NCI-H524 (cell line): ENCODE measurements at places on chromosomes 6 and 20.
A peak's percentile ranks its signal among the peaks of the same experiment; 100 is the strongest.

DNA sequence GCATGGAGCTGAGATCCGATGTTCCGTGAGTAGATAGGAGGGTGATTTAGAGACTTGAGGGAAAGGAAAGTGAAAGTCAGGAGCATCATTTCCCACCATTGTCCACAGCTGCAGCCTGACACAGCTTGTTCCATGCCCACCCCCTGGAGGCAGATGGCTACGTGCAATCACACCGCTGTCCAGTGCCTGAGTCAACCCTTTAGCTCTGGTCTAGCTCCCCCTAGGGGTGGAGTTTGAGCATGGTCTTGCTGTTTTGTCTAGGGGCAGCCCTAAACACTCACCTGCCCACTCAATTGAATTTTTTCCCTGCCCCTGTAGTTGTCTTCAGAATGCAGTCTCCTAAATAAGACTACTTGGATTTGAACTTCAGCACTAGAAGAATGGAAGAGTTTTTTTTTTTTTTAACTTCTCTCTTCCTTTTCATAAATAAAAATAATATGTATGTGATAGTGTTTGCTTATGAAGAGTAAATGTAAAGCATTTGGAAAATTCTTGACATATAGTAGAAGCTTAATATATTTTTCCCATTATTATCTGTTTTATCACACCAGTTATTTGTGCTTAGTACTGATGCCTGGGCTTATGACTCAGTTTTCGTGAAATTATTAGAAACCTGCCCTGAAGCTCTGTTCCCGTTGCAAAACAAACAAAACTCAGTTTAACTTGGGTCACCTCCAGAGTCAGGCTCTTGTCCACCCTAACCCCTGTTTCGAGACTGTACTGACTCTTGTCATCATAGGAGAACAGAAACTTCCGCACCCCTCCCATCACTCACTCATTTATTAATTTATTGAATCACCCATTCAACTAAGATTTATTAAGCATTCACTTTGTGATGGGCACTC lies 814.8 kb downstream of the MAFB start:
- DNase-seq, result peak; percentile 89

DNA sequence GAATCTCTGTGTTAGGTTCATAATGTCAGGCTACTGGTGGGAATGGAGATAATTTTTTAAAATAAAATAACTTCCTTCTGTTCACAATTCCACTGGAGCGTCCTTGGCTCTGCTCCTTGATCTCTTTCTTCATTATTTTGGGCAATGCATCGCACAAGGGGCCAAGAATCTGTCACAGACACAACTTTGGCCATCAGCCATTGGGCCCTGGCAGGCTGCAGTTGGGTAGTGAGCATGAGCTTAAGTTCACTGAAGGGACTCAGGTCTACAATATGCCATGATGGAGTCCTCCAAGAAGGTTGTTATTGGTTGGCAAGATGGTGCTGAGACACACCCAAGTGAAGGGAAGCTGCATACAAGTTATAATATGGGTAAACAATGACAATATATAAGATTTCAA lies 40.0 kb downstream of the CYP39A1 start:
- no peak for DNase-seq

GRCh38 chr20:10812759-10813327 lies 139.0 kb upstream of the JAG1 start:
- DNase-seq, result no peak

DNA sequence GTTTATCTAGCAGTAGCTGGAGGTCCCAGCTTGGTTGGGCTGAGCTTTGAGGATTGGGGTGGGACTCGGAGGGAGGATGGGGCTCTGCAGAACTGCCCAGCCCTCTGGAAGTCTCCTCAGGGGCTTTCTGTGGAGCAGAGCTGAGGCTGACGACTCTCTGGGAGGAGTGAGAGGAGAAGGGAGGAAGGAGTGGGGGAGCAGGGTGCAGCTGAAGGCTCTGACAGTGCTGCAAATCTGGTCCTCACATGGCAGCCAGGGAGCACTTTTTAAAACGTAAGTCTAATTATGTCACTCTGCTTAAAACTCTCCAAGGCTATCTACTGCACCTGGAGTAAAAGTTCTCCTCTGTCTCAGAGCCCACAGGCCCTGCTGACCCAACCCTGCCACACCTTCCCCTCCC lies 32.4 kb downstream of the GRM4 start:
- DNase-seq, result no peak

- no peak for DNase-seq
Observed at GRCh38 chr6:107354451-107354850, 104.9 kb downstream of the PDSS2 start.

- DNase-seq, result no peak
Observed at GRCh38 chr20:48839154-48839917, 11.5 kb upstream of the PREX1 start.

DNA sequence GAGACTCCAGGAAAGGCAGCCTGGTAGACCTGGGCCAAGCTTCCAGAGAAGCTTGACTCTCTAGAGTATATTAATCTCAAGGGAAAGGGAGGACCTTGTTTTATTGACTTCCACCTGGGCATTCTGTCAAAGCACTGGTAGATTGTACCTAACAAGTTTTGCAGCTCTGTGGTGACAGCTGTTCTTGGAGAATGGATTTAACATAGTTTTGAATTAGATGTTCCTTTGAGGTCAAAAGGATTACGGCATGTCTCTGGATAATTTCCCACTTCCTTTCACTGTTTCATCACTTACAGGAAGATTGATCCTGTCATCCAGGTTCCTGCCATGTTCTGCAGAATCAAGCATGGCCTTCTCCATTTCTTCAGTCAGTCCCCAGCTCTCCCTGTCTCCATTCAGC lies 246.0 kb downstream of the PHACTR1 start:
- DNase-seq, result no peak

DNA sequence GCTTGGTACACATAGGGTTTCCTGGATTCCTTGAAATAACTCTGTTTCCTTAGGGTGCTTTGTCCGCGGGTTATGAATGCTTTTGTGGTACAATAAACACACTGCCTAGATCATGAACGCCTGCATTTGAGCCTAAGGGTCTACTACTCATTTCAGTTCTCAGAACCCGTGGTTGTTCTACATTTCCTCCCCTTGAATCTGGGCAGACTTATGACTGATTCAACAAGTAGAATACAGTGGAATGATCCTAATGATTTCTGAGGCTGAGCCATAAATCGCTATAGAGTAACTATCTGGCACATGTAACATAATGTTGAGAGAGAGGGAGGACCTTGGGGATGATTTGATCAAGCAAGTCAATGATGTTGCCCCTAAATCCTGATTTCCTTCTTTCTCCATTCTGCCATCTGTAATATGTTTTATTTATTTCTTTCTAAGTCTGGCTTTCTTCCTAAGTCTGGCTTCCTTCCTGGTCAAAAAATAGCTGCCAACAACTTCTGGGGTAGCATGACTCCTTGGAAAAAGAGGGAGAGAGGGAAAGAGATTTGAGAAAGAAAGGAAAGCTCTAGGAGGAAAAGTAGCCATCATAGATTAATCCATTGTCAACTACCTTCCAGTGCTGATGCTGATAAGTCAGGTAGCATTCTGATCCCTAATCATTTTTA lies 23.0 kb downstream of the ABRACL start:
- DNase-seq, result no peak

DNA sequence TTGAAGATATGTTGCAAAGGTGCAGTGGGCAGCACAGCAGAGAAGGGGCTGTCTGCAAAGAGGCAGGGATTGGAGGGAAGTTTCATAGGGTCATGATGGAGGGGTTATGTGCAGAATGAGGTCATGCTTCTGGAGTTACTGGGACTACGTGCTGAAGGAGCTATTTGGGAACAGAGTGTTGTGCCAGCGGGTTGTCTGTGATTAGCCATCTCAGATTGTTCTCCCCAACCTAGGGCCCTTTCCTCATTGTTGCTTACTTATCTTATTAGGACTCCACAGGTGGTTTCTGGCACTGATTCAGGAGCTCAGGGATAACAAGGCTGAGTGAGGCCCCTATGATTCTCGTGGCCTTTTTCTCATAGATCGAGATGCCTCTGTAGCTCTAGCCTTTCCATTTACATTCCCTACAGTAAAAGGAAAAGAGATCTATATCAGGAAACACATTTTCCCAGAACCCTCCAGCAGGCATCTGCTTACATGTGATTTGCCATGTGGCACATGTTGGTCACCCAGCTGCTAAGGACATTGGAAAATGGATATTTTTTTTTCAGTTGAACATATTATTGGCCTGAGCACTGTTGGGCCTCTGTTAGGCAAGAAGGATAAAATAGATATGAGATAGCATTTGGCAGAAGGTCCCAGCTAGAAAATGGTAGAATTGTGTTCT lies 429.6 kb upstream of the PLCB4 start:
- no peak for DNase-seq

DNA sequence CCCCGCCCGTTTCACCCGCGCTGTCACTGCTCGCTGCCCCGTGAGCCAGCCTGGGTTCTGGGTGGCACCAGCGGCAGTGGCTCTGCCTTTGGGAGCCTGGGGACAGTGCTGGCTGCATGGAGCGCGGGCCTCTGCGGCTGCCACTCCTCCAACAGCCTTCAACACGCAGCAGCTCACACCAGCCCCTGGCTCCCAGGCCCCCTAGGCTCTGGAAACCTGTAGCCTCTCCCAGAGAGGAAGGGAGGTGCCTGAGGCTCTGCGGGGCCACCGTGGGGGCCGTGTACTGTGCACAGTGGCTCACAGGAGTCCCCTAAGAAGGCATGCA lies 163.9 kb upstream of the AFDN start:
- DNase-seq, result no peak

- DNase-seq, result peak; percentile 74
Observed at GRCh38 chr6:105163183-105163582, 16.6 kb downstream of the POPDC3 start.

DNA sequence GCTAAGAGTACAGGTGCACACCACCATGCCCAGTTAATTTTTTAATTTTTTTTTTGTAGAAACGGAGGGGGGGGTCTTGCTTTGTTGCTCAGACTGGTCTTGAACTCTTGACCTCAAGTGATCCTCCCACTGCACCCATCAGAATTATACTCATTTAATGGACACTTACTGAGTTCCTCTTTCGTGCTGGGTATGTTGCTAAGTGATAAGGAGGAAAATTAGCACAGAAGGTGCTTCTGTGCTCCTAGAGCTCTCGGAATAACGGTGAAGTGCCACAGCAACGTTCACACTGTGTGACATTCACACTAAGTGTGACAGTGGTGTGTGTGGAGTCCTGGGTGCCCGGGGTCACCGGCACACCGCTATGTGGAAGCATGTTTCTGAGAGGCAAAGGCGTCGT lies 32.1 kb upstream of the BMP6 start:
- DNase-seq, result no peak

GRCh38 chr20:13452470-13453124 lies 186.1 kb downstream of the TASP1 start:
- no peak for DNase-seq

DNA sequence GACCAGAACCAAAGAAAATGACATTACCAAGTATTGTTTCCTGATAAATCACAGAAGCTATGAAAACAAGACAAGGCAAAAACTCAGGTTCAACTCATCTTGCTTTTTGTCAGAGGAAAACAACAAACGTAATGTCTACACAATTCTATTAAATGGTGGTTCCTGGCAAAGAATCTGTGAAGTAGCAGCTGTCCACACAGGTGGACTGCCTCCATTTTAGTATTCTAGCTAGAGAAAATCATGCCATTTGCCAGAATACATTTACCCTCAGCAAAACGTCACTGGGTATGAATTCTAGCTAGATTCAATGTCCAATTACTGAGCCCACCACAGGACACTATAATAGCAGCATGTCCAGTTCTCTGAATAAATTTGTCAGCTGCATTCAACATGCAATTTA lies 125.4 kb downstream of the ADGRB3 start:
- DNase-seq, result no peak
